GM03348 (cell line): ENCODE measurements at places on chromosomes 11 and 22.

DNA sequence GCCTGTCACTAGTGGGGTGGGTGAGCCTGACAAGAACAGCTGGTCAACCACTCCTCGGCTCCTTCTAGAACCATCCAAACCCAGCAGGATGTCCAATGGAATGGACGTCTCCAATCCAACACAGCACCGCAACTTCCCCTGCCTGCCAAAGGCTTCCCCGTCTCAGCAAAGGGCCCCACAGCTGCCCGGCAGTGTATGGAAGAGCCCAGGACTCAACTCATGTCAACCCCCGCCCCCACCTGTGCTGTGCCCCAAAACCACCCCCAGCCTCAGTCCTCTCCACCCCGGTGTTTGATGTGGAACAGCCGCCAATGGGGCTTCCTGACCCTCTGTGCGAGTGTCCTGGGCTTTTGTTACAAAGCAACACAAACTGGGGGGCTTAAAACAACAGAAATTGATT is 223.8 kb downstream of the CTTN start:
- DNase-seq: no peak

GRCh38 chr22:50587407-50587806 is 4.8 kb upstream of the CHKB start:
- DNase-seq: no peak

DNA sequence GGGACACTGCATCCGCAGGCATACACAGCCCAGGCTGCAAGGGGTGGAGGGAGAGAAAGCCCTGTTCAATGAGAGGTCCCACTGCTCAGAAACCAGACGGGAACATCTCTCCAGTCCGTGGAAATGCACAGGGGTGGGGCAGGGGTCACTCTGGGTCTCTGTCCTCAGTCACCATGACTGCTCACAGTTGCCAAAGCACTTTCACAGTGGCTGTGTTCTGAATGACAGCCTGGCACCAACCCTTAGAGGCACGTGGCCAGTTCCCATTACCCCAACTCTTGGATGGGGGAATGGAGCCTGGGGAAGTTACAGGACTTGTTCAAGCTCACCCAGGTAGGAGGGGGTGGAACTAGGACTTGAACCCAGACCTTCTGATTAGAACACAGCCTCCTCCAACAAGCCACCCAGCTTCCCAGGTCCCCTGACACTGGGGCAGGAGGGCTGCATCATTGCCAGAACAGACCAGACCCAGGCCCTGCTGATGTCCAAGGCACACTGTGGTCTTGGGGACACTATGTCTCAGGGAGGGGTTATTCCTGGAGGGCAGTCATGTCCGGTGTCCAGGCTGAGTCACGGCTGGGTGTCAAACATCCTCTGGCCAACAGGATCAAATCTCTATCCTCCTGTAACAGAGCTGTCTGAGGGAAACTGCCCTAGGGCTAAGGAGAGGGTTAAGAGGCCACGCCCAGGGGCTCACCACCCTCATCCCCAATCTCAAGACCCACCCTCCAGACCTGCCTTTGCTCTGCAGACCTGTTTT is 8.2 kb downstream of the ZNF70 start:
- no peak for DNase-seq

DNA sequence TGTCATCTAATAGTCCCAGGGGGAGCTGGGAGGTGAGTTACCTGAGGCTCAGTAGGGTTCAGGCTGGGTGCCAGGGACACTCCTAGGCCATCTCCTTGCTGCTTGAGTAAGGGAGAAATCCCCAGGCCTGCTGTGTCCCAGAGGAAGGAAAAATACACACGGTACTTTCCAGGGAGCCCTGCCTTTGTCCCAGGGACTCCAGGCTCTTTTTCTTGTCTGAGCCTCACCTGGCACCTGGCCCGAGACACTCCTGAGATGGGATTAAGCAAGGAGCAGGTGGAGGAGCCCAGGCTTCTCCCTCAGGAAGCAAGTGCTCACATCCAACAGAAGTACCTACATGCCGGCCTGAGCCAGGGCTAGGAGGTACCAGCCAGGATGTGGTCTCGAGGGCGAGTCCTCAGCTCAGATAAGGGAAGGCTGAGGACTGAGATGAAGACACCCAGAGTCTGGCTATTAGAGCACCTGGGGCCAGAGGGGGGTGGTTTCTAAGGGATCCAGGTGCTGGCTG is 899 bp upstream of the KLHDC7B start:
- DNase-seq: no peak

GRCh38 chr11:11512929-11513328 is 108.9 kb downstream of the GALNT18 start:
- no peak for DNase-seq

DNA sequence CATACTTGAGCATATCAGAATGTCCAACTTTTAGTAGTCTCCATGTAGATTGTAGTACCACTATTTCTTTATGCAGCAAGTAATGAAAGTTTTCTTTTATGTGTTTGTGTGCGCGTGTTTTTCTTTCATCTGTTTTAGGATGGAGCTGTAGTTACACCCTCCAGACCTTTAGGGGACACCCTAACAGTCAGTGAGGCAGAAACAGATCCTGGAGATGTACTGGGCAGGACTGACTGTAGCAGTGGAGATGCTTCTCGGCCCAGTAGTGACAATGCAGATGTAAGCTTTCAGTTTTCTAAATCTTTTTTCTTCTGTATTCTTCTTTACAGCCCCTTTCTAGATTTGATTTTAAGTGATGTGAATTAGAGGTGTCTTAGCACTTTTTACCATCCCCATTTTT is 79.9 kb upstream of the GRIK4 start:
- DNase-seq: peak; percentile 48

DNA sequence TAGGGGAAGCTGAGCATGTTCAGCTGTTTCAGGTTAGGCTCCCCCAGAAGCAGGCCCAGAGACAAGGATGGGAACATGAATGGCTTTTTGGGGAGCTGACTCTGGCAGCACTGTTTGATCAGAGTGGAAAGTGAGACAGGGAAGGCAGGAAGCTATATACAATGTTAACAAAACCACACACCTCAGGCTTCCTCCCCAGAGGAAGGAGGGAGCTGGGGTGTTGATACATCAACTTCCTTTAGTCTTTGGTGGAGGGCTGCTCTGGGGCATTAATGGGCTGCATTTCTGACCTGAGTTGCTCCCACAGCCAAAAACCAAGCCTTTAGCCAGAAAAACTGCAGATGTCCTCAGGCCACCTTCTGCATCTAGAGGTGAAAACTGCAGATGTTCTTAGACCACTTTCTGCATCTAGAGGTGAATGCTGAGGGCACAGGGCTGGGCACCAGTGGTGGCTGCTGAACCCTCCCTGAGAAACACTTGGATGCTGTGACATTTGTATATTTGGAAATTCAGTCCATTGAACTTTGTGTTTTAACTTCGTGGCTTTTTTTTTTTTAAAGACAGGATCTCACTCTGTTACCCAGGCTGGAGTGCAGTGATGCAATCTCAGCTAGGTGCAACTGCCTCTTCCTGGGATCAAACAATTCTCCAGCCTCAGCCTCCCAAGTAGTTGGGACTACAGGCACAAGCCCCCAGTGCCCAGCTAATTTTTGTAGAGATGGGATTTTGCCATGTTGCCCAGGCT is 49.9 kb downstream of the KIAA1671 start:
- DNase-seq: no peak

GRCh38 chr22:30005213-30005857 is 74.9 kb upstream of the HORMAD2 start:
- peak; percentile 81 for DNase-seq

DNA sequence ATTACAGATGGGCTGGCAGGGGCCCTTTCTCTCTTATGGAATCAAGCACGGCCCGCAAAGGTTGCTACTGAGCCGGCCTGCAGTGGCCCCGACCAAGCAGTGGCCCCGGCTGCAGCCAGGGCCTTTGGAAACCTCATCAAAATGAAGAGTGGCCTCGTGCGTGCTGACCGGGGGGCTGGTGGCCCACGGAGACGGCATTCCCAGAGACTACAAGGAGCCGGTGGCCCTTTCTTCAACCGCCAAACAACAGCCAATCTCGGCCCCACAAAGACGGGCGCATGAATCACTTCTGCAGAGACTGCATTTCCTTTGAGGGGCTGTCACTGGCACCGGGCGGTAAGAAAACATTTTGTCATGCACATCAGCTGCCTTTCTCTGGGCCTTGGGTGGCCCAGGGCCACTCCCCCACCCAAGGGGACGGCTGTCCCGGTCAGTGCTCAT is 43.1 kb upstream of the FGF3 start:
- DNase-seq: no peak

DNA sequence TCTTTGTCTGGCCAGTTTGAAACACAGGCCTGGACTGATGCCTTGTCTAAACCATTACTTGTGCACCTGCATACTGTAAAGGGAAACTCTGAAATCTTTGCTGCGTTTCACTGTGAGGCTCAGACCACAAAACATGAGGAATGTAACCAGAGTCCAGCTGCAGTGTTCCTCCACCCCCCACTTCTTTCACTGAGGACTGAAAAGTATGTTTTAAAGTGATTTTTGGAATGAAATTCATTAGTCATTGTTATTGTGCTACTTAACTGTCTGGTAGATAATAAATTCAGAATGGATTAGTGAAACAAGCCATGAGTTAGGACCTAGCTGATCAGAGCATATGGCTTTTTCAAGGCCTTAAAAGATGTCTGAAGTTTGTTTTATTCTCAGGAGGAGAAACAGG is 181.2 kb downstream of the WNT11 start:
- peak; percentile 78 for DNase-seq

DNA sequence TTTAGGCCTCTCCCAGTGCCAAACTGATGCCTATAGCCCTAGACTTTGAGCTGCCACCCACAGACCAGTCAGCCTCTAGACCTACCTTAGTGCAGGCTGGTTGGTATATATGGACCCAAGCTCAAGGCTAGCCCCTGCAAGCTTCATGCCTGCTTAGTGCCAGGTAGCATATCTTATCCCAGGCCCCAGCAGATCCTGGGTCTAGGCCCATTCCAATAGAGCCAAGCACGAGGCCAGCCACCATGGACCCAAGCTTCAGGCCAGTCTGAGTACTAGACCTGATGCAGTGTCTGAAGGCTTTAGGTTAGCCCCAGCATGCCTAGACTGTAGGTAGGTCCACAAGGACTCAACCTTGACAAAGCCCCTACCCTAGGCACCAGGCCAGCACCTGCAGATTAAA is 1081.7 kb downstream of the JRKL start:
- DNase-seq: no peak

DNA sequence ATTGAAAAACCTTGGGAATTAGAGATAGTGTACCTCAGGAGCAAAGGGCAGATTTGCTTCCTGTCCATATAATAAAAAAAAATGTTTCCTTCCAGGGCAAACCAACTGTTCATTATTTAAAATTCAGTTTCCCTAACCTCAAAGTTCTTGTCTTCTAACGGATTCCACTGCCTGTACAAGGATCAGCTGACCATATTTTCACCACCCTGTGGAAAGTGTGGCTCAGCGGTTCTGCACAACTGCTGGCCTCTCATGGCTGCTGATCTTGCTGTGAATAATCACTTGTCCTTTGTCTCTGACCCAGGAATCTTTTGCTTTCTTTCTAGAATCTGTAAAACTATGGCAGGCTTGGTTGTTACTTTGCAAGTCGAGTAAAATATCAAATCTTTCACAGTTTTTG is 1732.5 kb upstream of the RAG2 start:
- no peak for DNase-seq

DNA sequence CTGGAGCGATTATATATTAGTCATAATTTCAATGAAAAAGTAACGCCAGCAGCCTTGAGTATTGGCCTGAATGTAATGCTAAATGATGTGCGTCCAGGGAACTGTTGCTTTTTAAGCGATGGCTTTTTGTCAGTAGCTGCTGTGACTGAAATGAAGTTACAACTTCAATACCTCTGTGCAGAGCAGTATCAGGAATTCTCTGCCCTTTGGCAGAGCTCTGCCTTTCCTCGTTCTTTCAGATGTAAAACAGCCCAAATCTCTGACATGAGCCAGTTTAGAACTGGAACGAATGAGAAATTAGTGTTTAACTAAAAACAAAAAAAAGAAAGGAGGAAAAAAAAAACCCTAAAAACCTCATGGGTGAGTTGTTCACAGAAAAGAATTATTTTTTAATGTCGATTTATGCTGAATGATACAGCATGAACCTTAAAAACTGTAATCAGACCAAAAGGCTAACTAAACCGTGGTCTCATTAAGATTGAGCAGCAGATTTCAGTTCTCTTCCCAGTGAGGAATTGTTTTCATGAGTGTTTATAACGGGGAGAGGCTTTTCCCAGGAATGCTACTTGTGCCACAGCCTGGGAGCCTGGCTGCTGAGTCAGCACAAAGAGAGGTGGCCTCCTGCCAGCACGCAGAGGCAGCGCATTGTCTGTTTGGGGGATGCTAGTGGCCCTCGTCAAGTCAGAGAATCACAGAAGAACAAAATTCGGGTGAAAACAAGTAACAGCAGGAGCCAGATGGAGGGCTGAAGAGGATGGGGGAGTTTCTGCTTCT is 146.2 kb upstream of the RASSF10 start:
- DNase-seq: peak; percentile 82

GRCh38 chr11:112734207-112734606 is 227.0 kb upstream of the NCAM1 start:
- peak; percentile 74 for DNase-seq

GRCh38 chr22:44664149-44664548 is 37.9 kb upstream of the PRR5 start:
- DNase-seq: no peak

DNA sequence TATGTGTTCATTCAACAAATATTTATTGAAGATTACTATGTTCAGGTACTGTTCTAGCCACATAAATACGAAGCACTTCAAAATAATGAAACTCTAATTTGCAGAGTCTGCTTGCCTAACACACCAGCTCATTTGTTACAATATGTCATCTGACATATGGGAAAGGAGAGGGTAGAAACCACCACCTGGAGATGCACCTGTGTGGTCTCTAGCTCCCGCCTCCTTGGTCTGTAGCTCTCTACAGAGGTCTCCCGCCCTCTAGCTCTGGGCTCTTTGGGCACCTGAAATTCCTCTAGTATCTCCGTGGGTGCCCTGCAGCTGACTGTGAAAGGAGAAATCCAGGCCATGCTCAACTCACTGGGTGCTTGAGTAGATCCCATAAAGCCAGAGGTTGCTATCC is 51.4 kb upstream of the DBX1 start:
- DNase-seq: no peak

DNA sequence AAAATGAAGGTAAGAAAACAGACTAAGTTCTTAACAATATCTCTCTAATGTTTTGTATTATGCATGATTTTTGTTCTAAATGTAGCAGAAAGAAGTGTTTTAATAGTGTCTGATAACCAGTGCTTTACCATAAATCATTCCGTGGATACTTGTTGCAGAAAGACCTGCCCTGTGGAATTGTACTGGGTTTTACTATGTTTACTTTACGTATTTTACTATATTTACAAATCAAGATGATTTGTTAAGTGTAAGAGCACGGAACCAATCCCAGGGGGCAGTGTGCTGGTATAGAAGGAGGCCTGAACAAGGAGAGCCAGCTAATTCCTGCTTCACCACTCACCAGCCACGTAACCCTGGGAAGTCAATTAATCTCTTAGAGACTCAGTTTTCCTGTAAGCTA is 1.4 kb downstream of the HTR3B start:
- no peak for DNase-seq

GRCh38 chr11:109946322-109946846 is 146.8 kb upstream of the ZC3H12C start:
- peak; percentile 87 for DNase-seq
